Lower lobe of right lung (tissue), 2 donors: ENCODE measurements at places on chromosomes 3 and 15. TPM values are rescaled to one million over a fixed set of nuclear protein-coding genes. Genes with fewer than 3 reads are reported as not detected.

Gene THRB
- 14.6 TPM for total RNA-seq

Gene SUSD5
- total RNA-seq = 1.9 TPM

Gene ACTRT3
- total RNA-seq = 0.92 TPM

GRCh38 chr3:46979958-46980497 lies 562 bp downstream of the NBEAL2 start:
- DNase-seq = peak; percentile 70
- no peaks in the 10 kb centered on the region for H3K27me3 ChIP-seq
- H3K4me1 ChIP-seq = peaks cover 63% of the 10 kb centered on the region
- peaks cover 3% of the 10 kb centered on the region for H3K36me3 ChIP-seq
- H3K27ac ChIP-seq = peak overlapping the region; percentile 91
- peak overlapping the region; percentile 75 for H3K4me3 ChIP-seq

GRCh38 chr15:56744701-56745683 lies 11.7 kb upstream of the ZNF280D start:
- H3K4me3 ChIP-seq = no peak overlapping the region
- no peaks in the 10 kb centered on the region for H3K36me3 ChIP-seq
- H3K27me3 ChIP-seq = no peaks in the 10 kb centered on the region

Gene CRYBG3
- 30.1 TPM for total RNA-seq

DNA sequence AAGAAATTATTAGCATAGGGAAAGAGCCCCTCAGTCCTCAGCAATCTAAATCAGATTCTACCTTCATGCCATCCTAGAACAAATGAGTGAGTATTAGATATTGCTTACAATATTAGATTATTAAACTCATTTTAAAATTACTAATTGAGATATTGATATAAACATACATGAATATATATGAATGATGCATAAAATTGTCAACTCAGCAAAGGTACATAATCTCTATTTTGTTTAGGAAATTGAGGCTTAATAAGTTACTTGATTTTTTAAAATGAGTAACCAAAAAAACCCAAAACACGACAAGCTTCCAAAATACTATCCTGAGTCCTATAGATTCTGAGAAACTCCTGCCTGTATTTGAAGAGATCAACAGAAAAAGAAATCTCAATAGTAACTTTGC lies 297.7 kb upstream of the TMCO5A start:
- no peak overlapping the region for H3K27ac ChIP-seq
- no peak for DNase-seq
- no peaks in the 10 kb centered on the region for H3K36me3 ChIP-seq

GRCh38 chr3:6644070-6644929 lies 216.6 kb upstream of the GRM7 start:
- DNase-seq = no peak
- H3K27me3 ChIP-seq = no peaks in the 10 kb centered on the region
- H3K4me3 ChIP-seq = no peak overlapping the region
- no peaks in the 10 kb centered on the region for H3K4me1 ChIP-seq

GRCh38 chr3:120393243-120393642 lies 44.1 kb upstream of the LRRC58 start:
- H3K27ac ChIP-seq = no peak overlapping the region
- no peaks in the 10 kb centered on the region for H3K4me1 ChIP-seq
- no peaks in the 10 kb centered on the region for H3K27me3 ChIP-seq
- no peak for DNase-seq
- peaks cover 39% of the 10 kb centered on the region for H3K36me3 ChIP-seq

Gene FBXO45
- total RNA-seq = 7.3 TPM

GRCh38 chr3:4355401-4356219 lies 52.4 kb downstream of the SETMAR start:
- H3K36me3 ChIP-seq = no peaks in the 10 kb centered on the region
- H3K27me3 ChIP-seq = no peaks in the 10 kb centered on the region
- no peak for DNase-seq
- H3K4me3 ChIP-seq = no peak overlapping the region

Gene MST1R
- total RNA-seq = 27.3 TPM

GRCh38 chr3:65875393-65876027 lies 163.2 kb downstream of the MAGI1 start:
- no peaks in the 10 kb centered on the region for H3K36me3 ChIP-seq
- peaks cover 14% of the 10 kb centered on the region for H3K4me1 ChIP-seq
- DNase-seq = no peak
- H3K27ac ChIP-seq = no peak overlapping the region

Gene SELENOT
- total RNA-seq = 107 TPM

Gene GHSR
- total RNA-seq = not detected

Gene NANOGP8
- 0.59 TPM for total RNA-seq

- no peaks in the 10 kb centered on the region for H3K36me3 ChIP-seq
- no peaks in the 10 kb centered on the region for H3K4me1 ChIP-seq
- DNase-seq = no peak
- no peak overlapping the region for H3K27ac ChIP-seq
- H3K4me3 ChIP-seq = no peak overlapping the region
- H3K27me3 ChIP-seq = no peaks in the 10 kb centered on the region
These were observed 23.1 kb downstream of the ISG20 start for GRCh38 chr15:88661761-88662556.

Gene ATOSA
- total RNA-seq = 46.7 TPM

DNA sequence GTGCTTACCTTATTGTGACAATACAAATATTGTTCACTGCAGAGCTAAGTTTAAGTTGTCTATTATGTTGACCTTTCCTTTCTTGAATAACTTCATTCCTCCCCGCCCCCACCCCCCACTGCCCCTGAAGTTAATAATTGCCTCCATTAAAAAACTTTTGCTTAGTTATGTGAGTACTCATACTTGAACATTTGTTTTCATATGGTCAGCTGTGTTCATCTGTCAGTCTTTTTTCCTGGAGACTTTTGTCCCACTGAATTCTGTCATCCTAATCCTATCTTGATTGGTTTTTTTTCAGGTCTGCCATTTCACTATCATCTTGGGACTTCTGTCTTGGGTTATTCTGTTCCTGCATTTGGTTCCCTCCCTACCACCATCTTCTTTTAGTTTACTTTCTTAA lies 8.5 kb downstream of the SLC25A36 start:
- no peaks in the 10 kb centered on the region for H3K27me3 ChIP-seq
- DNase-seq = no peak
- no peak overlapping the region for H3K27ac ChIP-seq
- peaks cover 56% of the 10 kb centered on the region for H3K4me1 ChIP-seq

Gene EPHA6
- total RNA-seq = 0.53 TPM

Gene NMNAT3
- 5.8 TPM for total RNA-seq

GRCh38 chr3:168029705-168030104 lies 66.0 kb downstream of the GOLIM4 start:
- H3K27me3 ChIP-seq = no peaks in the 10 kb centered on the region
- no peak for DNase-seq
- H3K4me1 ChIP-seq = no peaks in the 10 kb centered on the region
- H3K27ac ChIP-seq = no peak overlapping the region
- H3K36me3 ChIP-seq = peaks cover 66% of the 10 kb centered on the region

DNA sequence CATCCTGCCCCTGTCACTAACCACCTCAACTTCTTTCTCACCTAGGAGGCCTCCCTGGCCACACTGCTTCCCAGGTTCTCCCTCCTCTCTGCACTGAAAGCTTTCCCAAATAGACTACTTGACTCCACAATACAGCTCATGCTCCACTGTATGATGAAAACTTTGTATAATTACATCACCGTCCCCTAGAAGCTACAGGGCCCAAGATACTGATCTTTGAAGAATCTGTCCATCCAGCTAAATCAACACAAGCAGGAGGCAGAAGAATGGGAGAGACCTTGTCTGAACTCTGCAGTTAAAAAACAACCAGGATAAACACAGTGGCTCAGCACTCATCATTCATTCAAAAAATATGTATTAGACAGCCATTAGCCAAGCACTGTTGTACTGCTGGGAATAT lies 26.4 kb upstream of the RPS17 start:
- DNase-seq = no peak
- peaks cover 6% of the 10 kb centered on the region for H3K4me1 ChIP-seq
- no peaks in the 10 kb centered on the region for H3K27me3 ChIP-seq
- no peak overlapping the region for H3K4me3 ChIP-seq
- H3K27ac ChIP-seq = no peak overlapping the region

GRCh38 chr15:100448481-100448880 lies 80.3 kb downstream of the CERS3 start:
- no peaks in the 10 kb centered on the region for H3K4me1 ChIP-seq
- no peaks in the 10 kb centered on the region for H3K27me3 ChIP-seq
- H3K36me3 ChIP-seq = no peaks in the 10 kb centered on the region
- H3K4me3 ChIP-seq = no peak overlapping the region
- H3K27ac ChIP-seq = no peak overlapping the region

Gene ZNF620
- 6.4 TPM for total RNA-seq

GRCh38 chr3:56870436-56870835 lies 68.7 kb upstream of the ARHGEF3 start:
- DNase-seq = no peak
- no peaks in the 10 kb centered on the region for H3K27me3 ChIP-seq
- no peaks in the 10 kb centered on the region for H3K4me1 ChIP-seq
- H3K27ac ChIP-seq = no peak overlapping the region
- no peak overlapping the region for H3K4me3 ChIP-seq

- H3K27me3 ChIP-seq = no peaks in the 10 kb centered on the region
- H3K4me3 ChIP-seq = no peak overlapping the region
- no peak overlapping the region for H3K27ac ChIP-seq
- no peak for DNase-seq
- H3K4me1 ChIP-seq = no peaks in the 10 kb centered on the region
These were observed 613.5 kb downstream of the EDEM1 start for GRCh38 chr3:5800965-5801364.

- no peak for DNase-seq
- no peaks in the 10 kb centered on the region for H3K4me1 ChIP-seq
- H3K4me3 ChIP-seq = no peak overlapping the region
- H3K27me3 ChIP-seq = no peaks in the 10 kb centered on the region
- H3K27ac ChIP-seq = no peak overlapping the region
- H3K36me3 ChIP-seq = peaks cover 7% of the 10 kb centered on the region
These were observed 23.1 kb downstream of the PTX3 start for GRCh38 chr3:157459706-157460105.

- no peak overlapping the region for H3K4me3 ChIP-seq
- no peak overlapping the region for H3K27ac ChIP-seq
- H3K27me3 ChIP-seq = peaks cover 16% of the 10 kb centered on the region
- H3K36me3 ChIP-seq = no peaks in the 10 kb centered on the region
These were observed 292.8 kb downstream of the MEX3B start for GRCh38 chr15:81752974-81753373.

DNA sequence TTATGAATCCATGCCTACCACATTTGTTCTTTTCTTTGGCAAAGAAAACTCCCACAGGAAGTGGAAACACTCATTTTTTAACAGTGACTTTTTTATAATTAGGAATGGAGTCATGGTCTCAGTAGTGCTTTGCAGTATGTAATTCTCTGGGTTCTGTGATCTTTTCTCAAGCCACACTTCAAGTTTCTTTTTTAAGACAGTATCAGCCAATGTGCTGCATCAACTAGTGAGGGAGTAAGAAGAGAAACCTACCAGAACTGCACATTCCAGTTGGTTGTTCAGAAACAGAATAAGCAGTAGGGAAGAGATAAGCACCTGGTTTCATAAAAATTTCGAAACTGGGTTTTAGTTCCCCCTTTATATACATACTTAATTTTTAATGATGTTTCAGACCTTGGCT lies 126.3 kb downstream of the FOXB1 start:
- H3K27ac ChIP-seq = no peak overlapping the region
- peaks cover 15% of the 10 kb centered on the region for H3K4me1 ChIP-seq
- H3K27me3 ChIP-seq = no peaks in the 10 kb centered on the region
- DNase-seq = no peak
- H3K4me3 ChIP-seq = no peak overlapping the region

- no peak overlapping the region for H3K4me3 ChIP-seq
- DNase-seq = no peak
- no peaks in the 10 kb centered on the region for H3K27me3 ChIP-seq
- no peaks in the 10 kb centered on the region for H3K4me1 ChIP-seq
- no peak overlapping the region for H3K27ac ChIP-seq
These were observed 202.8 kb downstream of the RSRC1 start for GRCh38 chr3:158312560-158313141.
